Chondrocyte (in vitro differentiated cells): ENCODE measurements at places on chromosomes 1 and 21.

DNA sequence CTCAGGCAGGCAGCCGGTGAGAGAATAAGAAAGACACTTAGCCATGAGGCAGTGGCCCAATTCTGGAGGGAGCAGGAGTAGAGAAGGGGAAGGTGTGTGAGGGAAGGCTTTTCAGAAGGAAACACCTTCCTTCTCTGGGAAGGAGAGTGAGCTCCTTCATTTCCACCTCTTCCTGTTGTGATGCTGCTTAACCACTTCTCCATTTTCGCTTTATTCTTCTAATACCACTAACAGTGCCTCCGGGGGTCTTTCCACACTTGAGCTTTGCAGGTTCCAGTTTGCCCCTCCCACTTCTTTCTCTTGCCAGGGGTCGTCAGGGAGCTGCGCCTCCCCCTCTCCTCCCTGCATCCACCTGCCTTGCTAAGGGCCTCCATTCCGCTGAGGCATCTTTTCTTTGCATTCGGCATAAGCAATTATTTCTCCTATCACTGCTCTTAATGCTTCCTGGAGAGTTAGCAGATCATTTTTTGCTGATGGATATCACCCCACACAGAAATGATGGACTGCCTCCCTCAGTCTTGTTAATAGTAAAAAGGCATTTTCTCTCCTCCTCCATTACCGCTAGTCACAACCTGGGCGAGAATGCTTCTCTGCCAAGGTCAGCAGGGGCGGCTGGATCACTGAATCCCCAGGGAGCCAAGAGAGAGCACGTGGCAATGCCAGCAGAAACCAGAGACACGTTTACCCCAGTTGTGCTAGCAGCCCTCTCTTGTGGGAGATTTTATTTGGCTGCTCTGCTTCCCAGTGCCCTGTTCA is 74.8 kb downstream of the ELAVL4 start:
- DNase-seq, result no peak

DNA sequence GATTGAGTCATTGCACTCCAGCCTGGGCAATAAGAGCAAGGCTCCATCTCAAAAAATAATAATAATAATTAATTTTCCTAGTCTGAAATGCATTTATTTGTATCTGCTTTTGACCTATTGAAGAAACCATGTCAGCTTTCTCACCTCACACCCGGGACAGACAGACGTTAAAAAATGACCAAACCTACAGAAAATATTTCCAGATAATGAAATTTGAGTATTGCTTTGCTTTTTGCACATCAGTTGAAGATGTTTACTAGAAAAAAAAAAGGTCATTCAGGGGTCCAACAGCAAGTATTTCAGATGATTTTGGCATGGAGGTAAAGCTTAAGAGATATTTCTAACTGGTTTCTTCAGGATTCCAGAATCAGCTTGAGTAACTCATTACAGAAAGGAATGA is at the start of gene OR6K6:
TSS of gene OR6K6 (plus strand) at position 301 of the 400 bp plus-strand sequence. CDS start 168 bp downstream, outside the sequence.
- no peak for DNase-seq

GRCh38 chr1:183568176-183569021 is 21.9 kb downstream of the NCF2 start:
- DNase-seq, result no peak

- DNase-seq, result no peak
Measured at GRCh38 chr1:3717041-3717714, 35.1 kb upstream of the CCDC27 start.

GRCh38 chr1:110676970-110677369 is 2.2 kb upstream of the KCNA3 start:
- DNase-seq, result no peak

DNA sequence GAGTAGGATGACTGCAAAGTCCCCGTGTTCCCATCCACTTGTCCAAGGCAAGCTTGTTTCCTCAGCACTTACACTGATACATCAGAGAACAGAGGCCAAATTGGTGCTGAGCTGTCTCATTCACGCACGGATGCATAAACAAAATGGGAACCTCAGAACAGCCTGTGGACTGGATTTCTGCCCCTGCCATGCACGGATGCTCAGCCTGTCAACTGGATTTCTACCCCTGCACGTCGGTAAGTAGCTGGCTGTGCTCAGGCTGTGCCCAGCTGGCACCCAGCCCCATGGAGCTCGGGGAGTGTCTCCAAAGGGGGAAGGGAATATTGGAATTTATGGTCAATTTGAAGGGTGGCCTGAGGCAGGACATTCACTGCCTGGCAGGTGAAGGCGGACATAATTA is 40.8 kb upstream of the TMPRSS2 start:
- DNase-seq, result no peak

GRCh38 chr1:54276617-54277450 is 76.9 kb downstream of the MRPL37 start:
- no peak for DNase-seq

GRCh38 chr1:18868801-18869424 is 9.5 kb upstream of the TAS1R2 start:
- DNase-seq, result no peak

DNA sequence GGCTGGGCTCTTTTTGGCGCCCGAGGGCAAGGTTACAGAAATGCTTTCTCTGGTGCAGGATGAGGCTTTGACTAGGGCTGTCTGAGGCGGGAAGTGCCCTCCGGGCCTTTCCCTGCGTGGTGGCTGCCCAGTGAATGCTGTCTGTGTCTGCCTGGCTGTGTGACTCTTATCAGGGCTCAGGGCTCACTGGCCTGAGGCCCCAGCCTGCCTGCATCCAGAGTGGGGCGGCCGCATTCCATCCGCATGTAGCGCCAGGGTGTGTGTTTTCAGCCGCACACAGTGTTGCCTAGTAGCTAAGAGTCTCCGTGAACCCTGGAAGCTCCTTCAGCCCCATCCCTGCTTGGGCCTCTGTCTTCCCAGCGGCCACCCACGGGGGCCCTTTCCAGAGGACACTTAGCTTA is 59.1 kb downstream of the FAAP20 start:
- peak; percentile 93 for DNase-seq

DNA sequence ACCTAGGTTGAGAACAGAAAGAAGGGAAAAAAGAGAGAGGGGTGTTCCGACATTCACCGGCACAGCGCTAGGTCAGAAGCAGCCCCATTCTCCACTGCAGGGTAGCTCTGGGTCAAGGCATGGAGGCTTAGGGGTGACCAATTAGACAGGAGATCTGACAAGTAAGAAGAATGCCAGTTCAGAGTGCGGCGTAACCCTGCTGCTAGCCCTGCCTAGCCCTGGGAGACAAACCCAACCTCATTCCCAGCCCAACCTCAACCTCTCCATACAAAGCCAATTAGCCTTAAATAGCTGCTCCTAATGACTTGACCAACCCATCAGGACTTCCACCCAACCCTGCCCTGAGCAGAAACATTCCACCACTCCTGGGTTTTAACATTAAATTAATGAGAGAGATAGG is 3.4 kb downstream of the PRELP start:
- DNase-seq, result no peak

DNA sequence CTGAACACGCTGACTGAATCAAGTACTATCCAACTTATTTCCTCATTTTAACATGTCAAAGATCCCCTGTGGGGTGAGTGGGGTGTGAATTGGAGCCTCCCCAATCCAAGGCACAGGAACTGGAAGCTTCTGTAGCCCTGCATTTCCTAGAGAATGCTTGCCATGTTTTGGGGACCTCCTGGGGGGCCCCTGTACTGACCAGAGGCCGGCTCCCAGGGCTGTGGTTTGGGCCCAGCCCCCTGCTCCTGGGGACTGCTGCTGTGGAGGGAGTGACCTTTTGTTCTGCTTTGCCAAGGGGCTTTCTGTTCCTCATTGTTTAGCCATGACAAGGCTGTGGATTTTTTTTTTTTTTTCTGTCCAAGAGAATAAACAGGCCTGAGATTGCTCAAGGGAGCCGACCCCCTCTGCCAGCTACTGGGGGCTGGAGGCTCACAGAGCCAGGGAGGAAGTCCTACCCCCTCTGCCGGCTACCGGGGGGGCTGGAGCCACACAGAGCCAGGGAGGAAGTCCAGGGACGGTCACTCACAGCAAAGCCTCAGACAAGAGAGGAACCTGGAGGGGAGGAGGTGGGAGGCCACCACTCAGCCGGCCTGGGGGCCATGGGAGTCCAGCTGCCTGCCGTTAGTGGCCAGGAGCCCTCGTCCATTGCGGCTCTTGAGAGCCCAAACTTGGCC is 17.4 kb downstream of the TNFRSF1B start:
- no peak for DNase-seq

GRCh38 chr1:201554190-201554600 is 15.3 kb downstream of the NAV1 start:
- DNase-seq, result no peak

- no peak for DNase-seq
Measured at GRCh38 chr1:154578058-154578418, 10.5 kb downstream of the CHRNB2 start.

- DNase-seq, result no peak
Measured at GRCh38 chr1:176567190-176567794, 104.3 kb downstream of the PAPPA2 start.

GRCh38 chr1:25648681-25649440 is 32.3 kb downstream of the MAN1C1 start:
- DNase-seq, result no peak

GRCh38 chr1:75791022-75791421 is 5.0 kb downstream of the RABGGTB start:
- DNase-seq, result no peak

DNA sequence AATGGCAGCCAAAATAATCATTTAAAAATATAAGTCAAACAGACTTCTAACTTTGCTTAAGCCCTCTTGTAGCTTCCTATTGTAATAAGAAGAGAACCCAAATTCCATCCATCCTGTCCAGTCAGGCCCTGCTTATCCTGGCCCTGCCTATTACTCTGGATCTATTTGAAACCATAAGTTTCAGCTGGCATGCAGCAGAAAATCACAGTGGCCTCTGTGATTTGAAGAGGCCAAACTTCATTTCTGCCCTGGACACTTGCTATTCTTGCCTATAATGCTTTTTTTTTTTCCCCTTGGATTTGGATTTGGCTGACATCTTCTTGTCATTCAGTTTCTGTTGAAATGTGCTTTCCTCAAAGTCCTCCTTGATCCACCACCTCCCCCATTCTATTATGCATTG is 642.8 kb downstream of the USP25 start:
- no peak for DNase-seq

DNA sequence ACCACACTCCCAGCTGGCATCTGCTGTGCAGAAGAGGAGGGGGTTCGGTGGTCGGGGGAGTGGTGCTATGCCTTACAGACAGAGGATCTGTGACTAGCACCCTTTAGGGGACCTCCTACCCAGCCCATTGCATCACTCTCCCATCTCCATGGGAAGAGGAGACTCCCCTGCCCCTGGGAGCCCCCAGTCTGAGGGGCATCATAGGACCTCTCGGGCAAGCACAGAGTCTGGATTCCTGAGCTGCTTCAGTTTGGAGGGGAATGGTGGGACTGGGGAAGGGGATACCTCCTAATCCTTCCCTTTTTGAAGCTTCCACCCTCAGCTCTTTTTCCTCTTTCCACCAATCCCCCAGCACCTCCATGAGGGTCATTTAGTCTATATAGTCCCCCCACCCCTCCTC is 1.4 kb downstream of the INSRR start:
- no peak for DNase-seq

DNA sequence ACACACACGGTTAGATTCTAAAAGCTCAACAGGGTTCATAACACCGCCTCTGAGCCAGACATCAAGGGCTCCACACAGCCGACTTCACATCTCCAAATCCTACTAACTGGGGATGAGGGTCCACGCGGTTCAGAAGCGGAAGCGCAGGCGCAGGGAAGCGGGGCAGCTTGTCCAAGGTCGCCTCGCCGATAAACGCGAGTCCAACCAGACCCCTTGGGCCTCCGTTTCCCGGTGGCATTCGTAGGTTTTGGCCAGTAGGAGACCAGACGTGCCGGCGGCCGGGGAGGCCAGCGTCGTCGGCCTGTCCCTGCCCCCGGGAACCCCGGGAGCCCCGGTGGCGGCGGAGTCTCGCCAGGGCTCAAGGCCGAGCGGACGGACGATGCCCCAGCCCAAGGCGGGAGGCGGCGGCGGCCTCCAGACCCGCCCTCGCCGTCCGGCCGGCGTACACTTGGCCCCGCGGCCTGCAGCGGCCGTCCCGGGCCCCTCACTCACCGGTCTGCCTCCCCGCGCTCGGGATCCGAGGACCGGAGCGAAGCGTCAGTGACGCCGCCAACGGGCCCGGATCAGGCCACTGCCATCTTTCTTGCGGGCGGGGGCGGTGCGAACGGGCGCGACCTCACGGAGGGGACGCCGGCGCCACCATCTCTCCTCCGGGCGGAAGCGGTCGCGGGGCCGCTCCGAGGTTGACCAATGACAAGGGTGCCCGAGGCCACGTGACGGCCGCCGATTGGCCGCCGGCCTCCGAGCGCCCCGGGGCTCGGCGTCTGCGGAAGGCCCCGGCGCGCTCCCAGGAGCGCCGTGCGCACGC is at the start of gene SDF4:
TSS of gene SDF4 (minus strand) at position 602 of the 808 bp plus-strand sequence. CDS start 3,229 bp downstream, outside the sequence.
- peak; percentile 99 for DNase-seq

GRCh38 chr1:45205011-45205909 is 1.1 kb downstream of the ZSWIM5 start:
- DNase-seq, result no peak

GRCh38 chr1:85465099-85465785 is at the start of gene DDAH1:
Gene DDAH1, minus strand, starts transcription at chr1:85465159. Its CDS starts 114 bp downstream, at chr1:85465045.
- peak; percentile 91 for DNase-seq

DNA sequence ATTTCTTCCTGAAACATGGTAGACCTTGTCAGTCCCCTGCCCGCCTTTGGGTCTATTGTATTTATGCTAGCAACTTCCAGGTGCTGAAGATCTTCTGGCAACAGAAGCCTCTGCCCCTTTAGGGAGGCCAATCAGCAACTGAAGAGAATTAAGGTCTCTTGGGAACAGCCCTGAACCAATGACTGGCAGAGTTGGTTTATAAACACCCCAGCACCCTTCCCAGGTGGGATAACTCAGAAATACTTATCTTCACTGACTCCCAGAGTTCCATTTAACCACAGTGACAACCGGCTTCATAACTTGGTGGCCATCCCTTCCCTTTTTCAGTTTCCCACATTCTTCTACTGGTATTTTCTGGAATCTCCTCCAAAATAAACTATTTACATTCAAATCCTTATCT is 27.2 kb upstream of the TMCO1 start:
- DNase-seq, result no peak

GRCh38 chr1:178629252-178630154 is 95.5 kb upstream of the RALGPS2 start:
- no peak for DNase-seq

DNA sequence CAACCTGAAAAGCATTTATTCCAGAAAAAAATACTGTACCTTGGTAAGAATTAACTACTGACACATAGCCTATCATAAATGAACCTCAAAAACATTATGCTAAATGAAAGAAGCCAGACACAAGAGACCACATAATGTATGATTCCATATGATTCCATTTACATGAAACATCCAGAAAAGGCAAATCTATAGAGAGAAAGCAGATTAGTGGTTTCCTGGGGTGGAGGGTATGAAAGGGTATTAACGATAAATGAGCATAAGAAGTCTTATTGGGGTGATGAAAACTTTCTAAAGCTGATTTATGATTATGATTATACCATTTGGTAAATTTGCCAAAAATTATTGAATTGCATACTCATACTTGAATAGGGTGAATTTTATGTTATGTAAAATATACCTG is 10.3 kb upstream of the COL6A2 start:
- DNase-seq, result no peak

GRCh38 chr1:6347641-6348487 is 45.7 kb downstream of the ACOT7 start:
- no peak for DNase-seq

DNA sequence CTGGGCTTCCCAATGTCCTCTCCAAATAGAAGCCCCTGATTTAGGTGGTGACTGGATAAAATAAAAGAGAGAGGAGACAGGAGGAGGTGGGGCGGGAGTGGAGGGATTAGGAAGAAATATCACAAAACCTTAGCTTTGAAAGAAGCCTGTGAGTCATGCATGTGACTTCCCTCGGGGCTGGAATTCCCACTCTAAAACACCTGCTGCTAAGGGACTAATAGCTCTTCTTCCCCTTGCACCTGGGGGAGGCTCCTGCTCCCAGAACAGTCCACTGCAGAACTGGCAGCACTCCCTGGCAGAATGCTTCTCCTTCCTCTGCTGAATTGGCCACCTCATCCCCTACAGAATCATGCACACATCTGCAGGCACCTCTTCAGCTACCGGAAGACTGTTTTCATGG is 207.2 kb downstream of the ATG4C start:
- no peak for DNase-seq
